Sigmoid colon (tissue), 7 donors: ENCODE measurements at places on chromosomes 12 and 14. TPM values are rescaled to one million over a fixed set of nuclear protein-coding genes. Genes with fewer than 3 reads are reported as not detected.

The RASSF8 gene
- 74.0 TPM for total RNA-seq

The MYF6 gene
- not detected for total RNA-seq

The RD3L gene
- total RNA-seq, result not detected

The AJUBA gene
- 5.1 TPM for total RNA-seq

The MYH6 gene
- not detected for total RNA-seq

The TGFB3 gene
- 7.6 TPM for total RNA-seq

The DBX2 gene
- under 0.01 TPM for total RNA-seq

DNA sequence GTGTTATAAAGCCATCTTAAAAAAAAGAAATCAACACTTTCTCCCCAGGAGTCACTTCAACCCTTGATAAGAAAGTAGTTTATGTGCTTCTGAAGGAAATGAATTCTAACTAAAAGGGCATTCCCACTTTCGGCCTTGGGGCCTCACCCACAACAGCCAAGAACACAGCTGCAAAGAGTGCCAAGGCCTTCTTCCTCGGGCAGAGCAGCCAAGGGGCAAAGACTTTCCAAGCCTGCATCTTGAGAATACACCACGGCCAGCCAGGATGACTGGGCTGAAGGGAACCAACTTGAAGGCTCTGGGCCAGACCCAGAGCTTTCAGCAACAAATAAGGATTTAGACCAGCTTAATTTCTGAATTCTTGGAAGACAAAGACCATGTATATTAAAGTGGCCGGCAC is 60.4 kb upstream of the FOXN3 start:
- no peaks in the 10 kb centered on the region for H3K27me3 ChIP-seq
- no peak for DNase-seq
- H3K4me1 ChIP-seq, result no peaks in the 10 kb centered on the region
- no peaks in the 10 kb centered on the region for H3K36me3 ChIP-seq

DNA sequence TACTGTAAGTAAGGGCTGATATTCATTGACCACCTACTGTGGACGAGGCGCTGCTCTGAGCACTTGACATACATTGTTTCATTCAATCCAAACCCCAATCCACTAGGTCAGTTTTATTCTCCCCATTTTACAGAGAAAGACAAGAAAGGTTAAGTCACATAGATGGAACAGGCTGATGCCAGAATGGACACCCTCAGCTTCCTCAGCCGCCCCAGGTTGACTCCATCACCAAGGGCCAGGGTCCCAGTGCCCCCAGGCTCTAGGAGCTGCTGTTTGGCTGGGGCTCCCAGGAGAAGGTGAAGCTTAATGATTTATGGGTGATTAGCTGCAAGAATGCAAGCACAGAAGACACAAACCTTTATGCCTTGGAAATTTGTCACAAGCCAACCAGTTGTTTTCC is 671 bp upstream of the AQP2 start:
- no peak overlapping the region for H3K27ac ChIP-seq
- H3K4me3 ChIP-seq, result no peak overlapping the region
- H3K36me3 ChIP-seq, result no peaks in the 10 kb centered on the region
- DNase-seq, result no peak
- no peaks in the 10 kb centered on the region for H3K4me1 ChIP-seq
- H3K27me3 ChIP-seq, result peaks cover 5% of the 10 kb centered on the region

- H3K36me3 ChIP-seq, result no peaks in the 10 kb centered on the region
- peaks cover 8% of the 10 kb centered on the region for H3K4me1 ChIP-seq
- no peaks in the 10 kb centered on the region for H3K27me3 ChIP-seq
- no peak for DNase-seq
- H3K4me3 ChIP-seq, result no peak overlapping the region
- no peak overlapping the region for H3K27ac ChIP-seq
Observed at GRCh38 chr12:24066865-24067264, 117.4 kb upstream of the SOX5 start.

DNA sequence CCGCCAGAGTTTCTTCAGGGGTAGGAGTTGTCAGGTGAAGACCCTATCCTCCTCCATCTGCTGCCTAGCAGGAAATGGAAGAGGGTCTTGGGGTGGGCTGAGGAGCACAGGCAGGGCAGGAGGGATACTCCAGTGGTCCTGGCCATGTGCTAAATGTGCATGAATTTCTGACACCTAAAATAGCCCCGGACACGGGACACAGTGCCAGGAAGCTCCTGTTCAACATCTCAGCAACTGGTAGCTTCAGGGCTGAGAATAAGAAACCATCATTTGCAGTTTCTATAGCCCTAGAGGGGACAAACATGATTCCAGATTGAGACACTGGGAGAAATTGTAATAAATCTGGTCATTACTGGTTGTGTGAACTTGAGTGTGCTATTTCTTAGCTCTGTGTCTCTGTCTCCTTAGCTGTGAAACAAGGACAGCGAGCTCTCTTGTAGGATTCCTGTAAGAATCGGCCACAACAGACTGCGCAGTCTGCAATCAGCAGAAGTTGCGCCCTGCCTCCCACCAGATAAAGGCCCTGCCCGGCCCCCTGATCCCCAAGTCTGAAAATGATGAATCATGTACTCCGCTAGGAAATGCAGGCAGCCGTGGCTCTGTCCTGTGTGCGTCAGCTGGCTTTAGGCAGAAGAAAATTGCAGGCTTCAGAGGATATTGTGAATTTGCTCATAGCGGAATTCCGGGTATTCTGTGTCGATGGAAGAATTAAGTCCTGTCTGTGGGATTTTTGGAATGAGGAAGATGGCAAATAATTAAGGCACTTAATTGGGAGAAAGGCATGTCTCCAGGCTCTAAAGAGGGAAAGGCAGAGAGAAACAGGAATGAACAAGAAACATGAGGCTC is 35.2 kb upstream of the MEG3 start:
- H3K36me3 ChIP-seq, result no peaks in the 10 kb centered on the region

- peaks cover 15% of the 10 kb centered on the region for H3K4me1 ChIP-seq
- H3K27me3 ChIP-seq, result peaks cover 56% of the 10 kb centered on the region
- no peak overlapping the region for H3K27ac ChIP-seq
- no peak overlapping the region for H3K4me3 ChIP-seq
- H3K36me3 ChIP-seq, result peaks cover 4% of the 10 kb centered on the region
Observed at GRCh38 chr12:117033382-117034221, 65.6 kb downstream of the TESC start.

DNA sequence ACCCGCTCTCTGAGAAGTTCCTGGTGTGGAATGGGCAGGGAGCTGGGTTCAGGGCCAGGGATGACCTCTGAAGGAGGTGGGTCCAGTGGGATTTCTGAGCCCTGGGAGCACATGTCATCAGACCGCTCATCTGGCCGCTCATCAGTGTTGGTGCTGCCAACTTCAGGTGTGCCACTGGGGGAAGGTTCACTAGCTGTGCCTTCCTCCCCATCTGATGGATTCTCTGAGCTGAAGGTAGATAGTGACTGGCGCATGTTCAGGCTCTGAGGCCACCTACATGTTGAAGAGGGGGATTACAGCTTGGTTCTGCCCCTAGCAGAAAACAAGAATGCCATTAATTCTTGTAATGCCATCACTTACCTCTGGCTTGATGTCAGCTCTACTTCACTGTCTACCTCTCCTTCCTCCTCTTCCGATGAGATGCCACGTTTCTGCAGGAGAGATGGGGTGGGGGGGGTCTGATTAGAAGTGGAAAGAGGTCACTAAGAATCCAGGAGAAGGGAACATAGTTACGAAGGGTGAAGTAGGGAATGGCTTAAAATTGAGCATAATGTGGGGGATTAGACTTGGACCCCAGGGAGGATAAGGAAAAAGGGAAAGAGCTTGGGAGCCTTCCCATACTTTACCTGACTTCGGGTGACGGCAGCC is 17.2 kb downstream of the MAP3K12 start:
- peak; percentile 68 for DNase-seq
- no peaks in the 10 kb centered on the region for H3K4me1 ChIP-seq
- H3K27me3 ChIP-seq, result no peaks in the 10 kb centered on the region
- H3K36me3 ChIP-seq, result peaks cover 56% of the 10 kb centered on the region
- no peak overlapping the region for H3K4me3 ChIP-seq

DNA sequence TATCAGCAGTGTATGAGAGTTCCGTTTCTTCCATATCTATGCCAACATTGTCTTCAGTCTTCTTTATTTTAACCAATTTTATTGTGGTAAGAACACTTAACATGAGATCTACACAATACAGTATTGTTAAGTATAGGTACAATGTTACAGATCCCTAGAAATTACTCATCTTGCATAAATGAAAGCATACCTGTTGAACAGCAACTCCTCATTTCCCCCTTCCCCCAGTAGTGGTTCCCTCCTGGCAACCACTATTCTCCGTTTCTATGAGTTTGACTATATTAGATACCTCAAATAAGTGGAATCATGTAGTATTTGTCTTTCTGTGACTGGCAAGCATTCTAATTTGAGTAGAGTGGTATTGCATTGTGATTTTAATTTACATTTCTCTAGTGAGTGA is 150.5 kb downstream of the CRADD start:
- no peak overlapping the region for H3K4me3 ChIP-seq
- peak overlapping the region; percentile 83 for H3K27ac ChIP-seq
- no peaks in the 10 kb centered on the region for H3K36me3 ChIP-seq
- DNase-seq, result no peak

GRCh38 chr12:66838366-66838765 is 159.5 kb upstream of the GRIP1 start:
- no peak for DNase-seq
- no peaks in the 10 kb centered on the region for H3K36me3 ChIP-seq
- H3K27ac ChIP-seq, result no peak overlapping the region
- no peaks in the 10 kb centered on the region for H3K4me1 ChIP-seq
- H3K27me3 ChIP-seq, result no peaks in the 10 kb centered on the region

GRCh38 chr12:52211716-52212585 is 20.1 kb upstream of the KRT80 start:
- no peak overlapping the region for H3K27ac ChIP-seq
- H3K4me3 ChIP-seq, result no peak overlapping the region
- no peaks in the 10 kb centered on the region for H3K36me3 ChIP-seq
- no peaks in the 10 kb centered on the region for H3K4me1 ChIP-seq
- no peaks in the 10 kb centered on the region for H3K27me3 ChIP-seq

DNA sequence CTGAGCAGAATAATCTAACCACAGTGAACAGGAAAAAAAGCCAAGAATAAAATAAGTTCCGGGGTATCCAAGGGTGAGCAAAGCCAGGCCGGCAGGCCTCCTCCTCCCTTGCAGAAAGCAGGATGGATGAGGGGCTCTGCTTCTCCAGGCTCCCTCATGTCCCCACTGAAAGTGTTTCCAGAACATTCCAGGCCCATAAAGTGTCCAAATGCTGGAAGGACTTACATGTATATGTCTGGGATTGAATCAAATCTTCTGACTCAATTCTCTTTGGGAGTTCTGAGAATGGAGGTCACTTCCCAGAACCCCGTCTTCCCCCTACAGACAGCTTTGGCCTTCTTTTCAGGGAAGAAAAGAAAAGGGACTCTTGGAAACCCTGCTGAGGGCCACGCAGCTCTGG is 25.0 kb upstream of the BDKRB1 start:
- no peak overlapping the region for H3K27ac ChIP-seq
- H3K27me3 ChIP-seq, result no peaks in the 10 kb centered on the region
- no peaks in the 10 kb centered on the region for H3K36me3 ChIP-seq
- H3K4me1 ChIP-seq, result no peaks in the 10 kb centered on the region
- DNase-seq, result no peak
- H3K4me3 ChIP-seq, result no peak overlapping the region

DNA sequence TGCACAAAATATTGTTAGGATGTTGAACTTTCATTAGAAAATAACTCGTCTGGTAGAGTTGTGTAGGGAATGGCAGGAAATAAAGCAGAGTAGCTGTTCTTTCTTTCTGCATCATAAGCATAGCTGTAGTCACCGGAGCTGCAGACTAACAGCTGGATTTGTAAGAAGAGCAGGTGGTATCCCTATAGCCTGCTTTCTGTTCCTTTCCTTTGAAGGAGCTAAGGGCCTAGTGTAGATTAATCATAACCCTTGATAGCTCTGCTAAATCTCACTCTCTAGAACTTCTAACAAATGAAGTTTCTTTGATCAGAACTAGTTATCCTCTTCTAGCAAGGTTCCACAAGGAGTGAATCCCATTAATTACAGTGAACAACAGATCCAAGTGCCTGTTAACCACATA is 3.5 kb downstream of the LMO3 start:
- DNase-seq, result no peak
- H3K27ac ChIP-seq, result peak overlapping the region; percentile 84
- peaks cover 25% of the 10 kb centered on the region for H3K4me1 ChIP-seq
- no peaks in the 10 kb centered on the region for H3K36me3 ChIP-seq

GRCh38 chr14:99382071-99382470 is 98.6 kb downstream of the SETD3 start:
- no peaks in the 10 kb centered on the region for H3K36me3 ChIP-seq
- H3K4me3 ChIP-seq, result no peak overlapping the region
- peaks cover 62% of the 10 kb centered on the region for H3K27me3 ChIP-seq
- no peak overlapping the region for H3K27ac ChIP-seq
- H3K4me1 ChIP-seq, result no peaks in the 10 kb centered on the region

- H3K27ac ChIP-seq, result peak overlapping the region; percentile 79
- DNase-seq, result no peak
- H3K27me3 ChIP-seq, result no peaks in the 10 kb centered on the region
- H3K4me3 ChIP-seq, result no peak overlapping the region
- H3K4me1 ChIP-seq, result peaks cover 60% of the 10 kb centered on the region
- H3K36me3 ChIP-seq, result peaks cover 33% of the 10 kb centered on the region
Observed at GRCh38 chr12:108822497-108823205, 34.7 kb downstream of the SSH1 start.

GRCh38 chr14:43914041-43914693 is 592.9 kb downstream of the FSCB start:
- no peak overlapping the region for H3K4me3 ChIP-seq
- DNase-seq, result no peak
- no peaks in the 10 kb centered on the region for H3K4me1 ChIP-seq
- H3K36me3 ChIP-seq, result no peaks in the 10 kb centered on the region

GRCh38 chr14:24238527-24239037 is 3.8 kb downstream of the TINF2 start:
- H3K4me3 ChIP-seq, result no peak overlapping the region
- no peak for DNase-seq
- no peaks in the 10 kb centered on the region for H3K4me1 ChIP-seq
- no peak overlapping the region for H3K27ac ChIP-seq
- H3K27me3 ChIP-seq, result no peaks in the 10 kb centered on the region
- H3K36me3 ChIP-seq, result peaks cover 70% of the 10 kb centered on the region

DNA sequence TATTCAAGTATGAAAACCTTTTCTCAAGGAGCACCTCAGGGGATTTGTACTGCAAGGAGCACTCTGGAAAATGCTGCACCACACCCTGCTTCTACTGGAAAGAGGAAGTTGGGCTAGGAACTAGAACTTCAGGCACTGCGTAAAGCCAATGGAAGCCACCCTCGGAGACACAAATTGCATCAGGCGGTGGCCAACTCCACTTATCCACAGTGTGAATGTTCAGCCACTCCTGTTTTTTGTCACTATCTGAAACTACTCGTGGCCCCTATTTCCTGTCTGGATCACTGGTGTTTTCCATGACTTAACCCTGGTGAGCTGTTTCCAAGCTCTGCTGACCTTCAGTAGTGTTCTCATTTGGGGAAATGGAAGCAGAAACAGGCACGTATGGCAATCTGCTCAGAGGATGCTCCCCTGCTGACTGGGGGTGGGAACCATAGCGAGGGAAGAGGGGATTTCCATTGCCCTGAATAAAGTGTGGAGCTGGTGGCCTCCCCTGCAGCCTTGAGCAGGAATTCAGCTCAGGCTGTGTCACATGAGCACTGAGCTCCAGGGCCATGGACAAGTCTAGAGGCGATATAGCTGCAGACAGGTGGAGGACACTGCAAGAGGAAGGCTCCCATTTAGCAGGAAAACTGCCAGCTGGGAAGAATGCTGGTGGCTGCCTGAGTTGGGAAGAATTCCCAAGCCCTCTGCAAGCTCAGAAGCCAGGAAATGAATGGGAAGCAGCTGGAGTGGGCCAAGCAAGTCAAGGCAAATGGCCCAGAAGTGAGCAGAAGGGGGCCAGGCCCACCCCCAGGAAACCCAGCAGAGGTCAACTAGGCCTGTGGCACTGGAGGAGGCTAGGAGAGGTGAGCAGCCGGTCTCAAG is 50.5 kb upstream of the RAP1B start:
- no peak overlapping the region for H3K27ac ChIP-seq
- no peak overlapping the region for H3K4me3 ChIP-seq
- peak; percentile 71 for DNase-seq
- peaks cover 10% of the 10 kb centered on the region for H3K4me1 ChIP-seq
- no peaks in the 10 kb centered on the region for H3K27me3 ChIP-seq
